ENCODE measurements at places on chromosomes 16 and 17. TPM values are rescaled to one million over a fixed set of nuclear protein-coding genes. Genes with fewer than 3 reads are reported as not detected.

DNA sequence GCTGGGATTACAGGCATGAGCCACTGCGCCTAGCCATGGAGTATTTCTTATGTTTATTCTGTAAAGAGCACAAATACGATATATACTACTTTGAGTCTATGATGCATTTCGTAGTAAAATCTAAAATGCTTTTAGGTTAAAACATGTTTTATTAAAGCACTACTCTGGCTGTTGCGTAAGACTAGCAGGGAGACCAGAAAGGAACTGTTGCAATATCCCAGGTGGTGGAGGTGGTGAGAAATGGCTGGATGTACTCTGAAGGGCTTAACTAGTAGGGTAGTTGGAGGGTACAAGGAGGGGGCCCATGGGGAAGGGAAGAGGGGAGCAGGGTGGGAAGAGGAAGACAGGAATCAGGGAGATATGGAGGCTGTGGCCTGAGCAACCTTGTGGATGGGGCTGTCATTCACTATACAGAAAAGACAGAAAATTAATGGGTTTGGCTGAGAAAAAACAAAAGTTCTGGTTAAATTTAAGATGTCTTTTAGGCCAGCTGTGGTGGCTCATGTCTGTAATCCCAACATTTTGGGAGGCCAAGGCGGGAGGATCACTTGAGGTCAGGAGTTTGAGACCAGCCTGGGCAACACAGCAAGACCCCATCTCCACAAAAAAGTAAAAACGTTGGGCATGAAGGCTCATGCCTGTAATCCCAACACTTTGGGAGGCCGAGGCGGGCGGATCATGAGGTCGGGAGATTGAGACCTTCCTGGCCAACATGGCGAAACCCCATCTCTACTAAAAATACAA, 35.8 kb downstream of the ST3GAL2 start:
- DNase-seq: no peak

DNA sequence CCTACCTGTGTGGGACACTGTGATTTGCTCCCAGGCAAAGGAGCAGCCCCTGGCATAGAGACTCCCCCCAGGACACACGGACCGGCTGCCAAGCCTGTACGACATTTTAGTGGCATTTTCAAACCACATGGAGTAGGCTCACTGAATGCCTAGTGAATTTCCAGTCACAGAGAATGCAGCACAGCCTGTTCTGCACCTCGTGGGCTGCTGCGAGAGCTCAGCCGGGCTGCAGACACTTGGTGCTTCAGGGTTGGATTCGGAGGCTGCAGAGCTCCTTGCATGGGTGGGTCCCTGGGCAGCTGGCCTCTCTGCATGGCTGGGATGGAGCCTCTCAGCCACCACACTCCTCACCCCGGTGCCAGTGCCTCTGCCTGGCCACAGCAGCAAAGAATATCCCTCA, 51.2 kb upstream of the HNF1B start:
- DNase-seq: no peak

GRCh38 chr17:8072729-8073461, 14.6 kb downstream of the ALOX12B start:
- no peak for DNase-seq

DNA sequence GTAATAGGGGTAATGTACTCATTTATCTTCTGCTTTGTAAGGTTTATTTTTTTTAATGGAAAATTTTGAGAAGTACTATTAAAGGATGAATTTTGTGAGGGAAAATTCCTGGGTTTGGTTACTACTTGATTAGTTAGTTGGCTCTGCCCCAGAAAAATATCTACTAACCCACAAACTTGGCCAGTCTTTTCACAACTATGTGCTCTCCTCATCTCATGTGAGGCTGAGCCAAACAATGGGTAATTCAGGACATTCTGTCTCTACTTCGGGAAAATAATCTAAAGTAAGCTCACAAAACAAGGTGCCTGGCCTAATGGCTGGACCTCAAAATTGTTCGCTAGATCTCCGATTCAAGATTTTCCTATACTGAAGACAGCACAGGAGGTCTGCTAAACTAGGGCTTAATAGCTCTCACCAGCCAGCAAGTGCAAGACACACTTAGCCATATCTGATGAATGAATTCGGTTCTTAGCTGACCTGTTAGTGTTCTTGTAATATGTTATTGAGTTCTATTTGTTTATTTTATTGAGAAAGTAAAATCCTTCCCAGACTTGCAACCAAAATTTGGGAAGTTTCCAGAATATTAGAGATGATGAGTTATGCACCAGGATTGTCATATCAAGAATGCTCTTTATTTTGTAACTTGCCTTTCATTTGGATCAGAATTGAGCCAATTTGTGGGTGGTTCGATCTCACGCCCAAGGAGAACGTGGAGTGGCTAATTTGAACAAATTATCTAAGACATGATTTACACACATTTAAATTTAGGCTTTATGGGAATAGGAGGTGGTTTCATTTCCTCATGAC, 5.7 kb downstream of the KCNJ16 start:
- DNase-seq: no peak

The PLLP gene
- 0.30 TPM for total RNA-seq

Data from activated T-helper 2 cell treated with anti-CD3 and anti-CD28 coated beads, Interferon-gamma antibody, Interleukin-2, Interleukin-4, amounts not matched to agents 10 μg/mL and 5 μg/mL and 100 μg/mL, durations not matched to agents 14 hours and 24 hours and 36 hours (primary cell).